ENCODE measurements at places on chromosomes 2 and 18.

GRCh38 chr2:67565761-67566160, 168.6 kb downstream of the ETAA1 start:
- DNase-seq, result no peak

DNA sequence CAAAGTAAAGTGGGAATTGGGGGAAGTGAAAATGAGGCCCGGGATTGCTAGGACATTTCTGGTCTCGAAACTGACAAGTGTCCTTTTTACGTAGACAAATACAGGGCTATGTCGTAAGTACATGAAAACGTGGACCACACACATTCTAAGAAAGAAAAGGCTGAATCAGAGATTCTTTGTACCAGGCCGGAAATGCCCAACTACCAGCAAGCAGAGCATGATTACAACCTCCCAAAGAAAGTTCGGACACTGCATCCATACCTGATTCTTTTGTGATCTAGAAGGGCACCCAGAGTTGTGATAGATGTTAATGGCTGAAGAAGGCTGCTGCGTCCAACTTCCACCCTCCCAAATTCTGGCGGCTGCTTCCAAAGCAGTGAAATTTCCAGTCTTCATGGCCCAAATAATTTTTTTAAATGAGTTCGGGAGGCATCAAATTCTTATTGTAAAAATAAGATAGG, 1.7 kb downstream of the RBMS1 start:
- no peak for DNase-seq

DNA sequence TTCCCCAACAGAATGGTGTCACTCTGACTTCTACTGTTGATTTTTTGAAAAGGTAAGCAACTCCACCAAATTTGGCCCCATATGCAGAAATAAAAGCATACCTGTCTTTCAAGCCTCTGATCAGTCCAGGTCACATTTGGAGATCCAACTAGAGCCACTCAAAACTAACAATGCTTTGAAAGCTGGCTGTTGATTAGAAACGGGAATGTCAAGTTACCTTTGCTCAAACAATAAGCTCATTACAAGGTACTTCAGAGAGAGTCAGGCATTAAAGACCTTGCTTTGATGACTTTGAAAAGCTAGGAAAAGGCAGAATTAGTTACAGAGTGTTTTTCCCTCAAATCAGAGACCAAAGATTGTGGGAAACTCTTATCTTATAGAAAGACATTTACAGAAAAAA, 4.8 kb upstream of the IHH start:
- no peak for DNase-seq

DNA sequence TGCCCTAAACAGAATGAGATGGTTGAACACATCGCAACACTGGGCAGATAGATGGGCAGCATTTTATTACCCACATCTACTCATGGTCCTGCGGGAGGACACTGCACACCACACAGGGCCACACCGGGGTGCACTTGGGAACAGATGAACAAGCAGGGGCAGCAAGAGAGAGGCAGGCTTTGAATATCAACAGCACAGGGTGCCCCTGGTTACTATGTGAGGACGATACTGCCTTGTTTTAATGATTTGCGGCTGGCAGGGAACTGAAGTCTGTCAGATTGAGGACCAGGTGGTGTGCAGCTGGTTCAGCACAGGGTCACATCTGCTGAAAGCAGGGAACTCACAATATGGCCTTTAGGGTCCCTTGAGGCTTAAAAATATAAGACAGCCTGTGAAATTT, 195.7 kb downstream of the PIEZO2 start:
- no peak for DNase-seq

GRCh38 chr18:44759925-44760342, 79.2 kb downstream of the SETBP1 start:
- no peak for DNase-seq

DNA sequence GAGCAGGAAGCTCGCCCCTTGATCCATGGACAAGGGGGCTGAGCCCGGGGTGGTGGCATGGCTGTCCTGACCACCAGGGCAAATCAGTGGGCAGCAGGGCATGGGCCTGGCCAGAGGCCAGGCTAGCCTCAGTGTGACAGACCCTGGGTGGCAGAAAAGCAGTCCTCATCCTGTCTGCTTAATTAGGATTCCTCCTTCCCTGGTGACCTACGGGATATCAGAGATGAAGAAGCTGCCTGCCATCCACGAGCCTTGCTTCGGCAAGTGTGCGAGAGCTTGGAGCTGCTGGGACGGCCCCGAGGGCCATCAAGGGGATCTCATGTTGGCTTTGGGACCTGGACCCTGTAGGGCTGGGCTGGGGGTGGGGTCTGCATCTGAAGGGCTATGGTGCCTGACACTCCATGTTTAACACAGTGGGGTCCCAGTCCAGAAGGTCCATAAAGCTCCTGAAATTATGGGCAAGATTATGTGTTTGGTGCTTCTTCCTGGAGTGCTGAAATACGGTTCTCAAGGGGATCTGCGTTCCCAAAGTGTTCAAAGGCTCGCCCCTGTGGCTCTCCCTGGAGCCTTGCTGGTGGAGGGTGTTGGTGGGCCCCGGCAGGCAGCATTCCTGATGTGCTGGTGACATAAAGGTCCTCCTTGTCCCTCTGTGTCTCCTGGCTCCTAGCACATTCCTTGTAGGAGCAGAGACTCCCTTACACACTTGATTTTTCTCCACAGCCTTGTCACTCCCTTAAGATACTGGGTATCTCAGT, 52.6 kb downstream of the KCNIP3 start:
- no peak for DNase-seq

- DNase-seq, result no peak
Observed at GRCh38 chr2:113707106-113707505, 49.3 kb downstream of the SLC35F5 start.

DNA sequence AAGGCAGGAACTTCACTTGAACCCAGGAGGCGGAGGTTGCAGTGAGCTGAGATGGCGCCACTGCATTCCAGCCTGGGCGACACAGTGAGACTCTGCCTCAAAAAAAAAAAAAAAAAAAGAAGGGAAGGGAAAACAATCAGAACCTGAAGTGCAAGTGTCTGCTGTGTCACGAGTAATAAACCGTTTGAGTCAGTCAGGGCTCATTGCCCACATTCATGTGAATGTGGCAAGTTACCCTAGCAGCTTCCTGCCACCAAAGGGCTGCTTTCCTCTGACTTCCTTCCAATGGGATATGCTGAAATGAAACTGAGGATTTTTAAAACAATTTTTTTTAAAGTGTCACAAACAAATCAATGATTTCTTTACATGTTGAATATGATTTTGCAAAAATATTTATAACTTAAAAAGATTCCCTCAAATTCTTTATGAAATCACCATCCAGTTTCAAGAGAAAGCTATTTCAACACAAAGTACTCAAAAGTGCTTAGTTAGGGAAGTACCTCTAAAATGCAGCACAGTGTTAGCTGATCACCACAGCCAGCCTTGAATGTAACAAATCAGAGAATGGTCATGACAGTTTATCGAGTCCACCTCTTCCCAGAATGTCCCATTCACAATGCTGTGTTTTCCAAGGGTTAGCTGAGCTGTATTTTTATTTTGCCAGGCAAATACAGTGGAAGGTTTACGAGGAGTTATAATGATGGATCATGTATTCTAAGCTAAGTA, 36.4 kb downstream of the WDSUB1 start:
- no peak for DNase-seq

DNA sequence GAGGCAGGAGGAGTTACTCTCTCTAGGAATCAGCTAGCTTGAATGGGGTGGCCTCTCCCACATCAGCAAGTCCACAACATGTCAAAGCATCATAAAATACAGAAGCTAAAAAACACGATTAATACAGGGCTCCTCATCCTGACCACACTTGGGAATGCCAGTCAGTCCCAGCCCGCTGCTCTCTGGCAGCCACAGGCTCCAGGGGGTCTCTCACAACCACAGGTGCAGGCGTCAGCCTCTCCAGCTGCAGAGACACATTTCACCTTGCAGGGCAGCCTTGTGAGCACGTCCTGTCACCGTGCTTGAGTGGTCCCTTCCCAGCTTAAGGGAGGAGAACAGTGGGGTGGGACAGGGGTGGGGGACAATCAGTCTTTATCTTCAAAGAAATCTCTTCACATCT, 137.4 kb upstream of the SH3BP4 start:
- no peak for DNase-seq

DNA sequence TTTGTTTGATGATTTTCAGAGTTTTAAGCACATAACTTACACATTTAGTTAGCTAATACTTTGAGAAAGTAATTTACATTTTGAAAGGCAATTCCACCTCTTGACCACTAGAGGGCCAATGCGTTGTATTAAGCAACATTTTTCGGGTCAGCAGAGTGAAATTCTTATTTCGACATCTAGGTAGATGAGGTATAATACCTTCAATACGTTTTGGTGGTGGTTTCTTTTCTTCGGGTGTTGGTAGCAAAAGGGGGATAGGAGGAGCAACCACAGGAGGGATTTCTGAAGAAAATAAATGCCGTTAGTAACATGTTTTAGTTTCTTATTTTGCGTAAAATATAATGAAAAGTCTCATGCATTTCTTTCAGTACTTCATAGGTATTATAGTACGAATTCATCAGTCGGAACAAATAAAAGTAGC, 106.3 kb downstream of the TTN start:
- no peak for DNase-seq

- DNase-seq, result no peak
Observed at GRCh38 chr2:161547130-161547529, 77.1 kb upstream of the SLC4A10 start.

DNA sequence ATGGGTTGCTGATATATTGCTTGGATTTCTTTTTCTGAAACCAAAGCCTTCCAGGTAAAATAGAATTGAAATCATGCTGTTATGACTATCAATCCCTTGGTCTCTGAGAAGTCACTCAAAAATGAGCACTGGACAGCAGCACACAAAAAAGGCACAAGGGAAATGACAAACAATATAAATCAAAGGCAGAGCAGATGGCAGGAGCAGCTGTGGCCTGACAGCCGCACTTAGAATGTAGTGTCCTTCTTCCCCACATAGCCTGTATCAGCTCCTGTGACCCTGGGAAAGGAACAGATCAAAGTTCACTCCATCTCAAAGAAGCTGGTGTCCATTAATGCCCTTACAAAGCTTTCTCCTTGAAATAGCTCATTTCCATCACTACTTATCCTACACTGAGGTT, 326.7 kb downstream of the SUCLG1 start:
- DNase-seq, result no peak

DNA sequence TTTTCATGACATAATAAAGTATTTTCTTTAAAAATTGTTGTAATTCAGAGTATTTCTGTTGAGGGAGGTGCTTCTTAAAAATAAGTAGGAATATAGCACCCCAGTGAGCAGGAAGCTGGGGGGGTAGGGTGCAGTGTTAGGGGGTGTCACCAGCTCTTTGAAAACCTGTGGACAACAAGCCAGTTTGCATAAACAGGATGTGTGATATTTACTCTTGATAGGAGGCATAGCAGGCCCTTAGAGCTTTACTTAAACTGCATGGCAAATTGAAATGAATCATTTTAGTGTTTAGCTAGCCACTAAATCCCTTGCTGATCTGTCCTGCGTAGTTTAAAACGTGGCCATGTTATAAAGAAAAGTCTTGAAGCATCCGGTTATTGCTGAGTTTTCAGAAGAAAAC, 8.4 kb downstream of the TGIF1 start:
- DNase-seq, result no peak

- DNase-seq, result no peak
Observed at GRCh38 chr2:223262946-223263345, 211.0 kb downstream of the KCNE4 start.

GRCh38 chr2:146251328-146251727, 1593.5 kb upstream of the ACVR2A start:
- no peak for DNase-seq
